ENCODE measurements at places on chromosomes 6 and 20.

- no peak for DNase-seq
These were observed 16.6 kb downstream of the SMOC2 start for GRCh38 chr6:168457653-168457934.

DNA sequence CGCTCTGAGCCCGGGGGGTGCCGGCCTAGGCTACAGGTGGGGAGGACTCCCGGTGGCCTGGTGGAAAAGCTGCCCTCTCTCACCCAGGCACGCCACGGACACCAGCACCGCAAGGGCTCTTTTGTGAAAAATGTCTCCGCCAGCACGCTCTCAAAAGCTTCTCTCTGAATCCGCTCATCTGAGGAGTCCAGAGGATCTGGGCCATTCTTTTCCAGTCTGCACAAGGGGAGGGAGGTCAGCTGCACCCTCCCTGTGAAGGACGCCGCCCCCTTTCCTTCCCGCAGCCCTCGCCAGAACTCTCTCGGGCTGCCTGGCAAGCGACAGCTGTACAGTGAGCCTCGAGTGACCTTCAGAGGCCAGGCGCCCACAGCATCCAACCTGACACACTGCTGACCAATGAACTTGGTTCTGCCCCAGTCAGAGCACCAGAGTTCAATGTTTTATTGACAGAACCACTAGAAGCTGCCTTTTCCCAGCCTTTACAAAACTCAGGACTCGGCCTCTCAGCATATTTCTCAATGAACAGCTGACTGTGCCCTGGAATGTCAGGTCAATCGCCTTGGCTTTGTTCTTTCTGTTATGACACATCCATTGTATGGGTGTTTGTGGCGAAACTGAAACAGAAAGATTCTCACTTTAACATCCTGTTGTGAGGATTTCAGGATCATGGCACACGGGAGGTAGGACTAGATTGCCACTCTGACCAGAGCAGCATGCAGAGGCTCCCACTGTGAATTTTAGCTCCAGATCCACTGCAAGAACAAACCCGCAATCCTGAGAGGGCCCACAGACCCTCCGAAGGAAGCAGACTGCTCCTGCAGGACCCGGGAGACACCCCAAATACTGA is 26.7 kb downstream of the SERPINB9 start:
- no peak for DNase-seq

GRCh38 chr6:158707821-158708195 is 58.0 kb downstream of the SYTL3 start:
- peak; percentile 47 for DNase-seq

GRCh38 chr6:118903138-118903537 is 9.2 kb downstream of the ASF1A start:
- no peak for DNase-seq

- no peak for DNase-seq
These were observed 5.0 kb upstream of the LSM14B start for GRCh38 chr20:62117362-62117646.

DNA sequence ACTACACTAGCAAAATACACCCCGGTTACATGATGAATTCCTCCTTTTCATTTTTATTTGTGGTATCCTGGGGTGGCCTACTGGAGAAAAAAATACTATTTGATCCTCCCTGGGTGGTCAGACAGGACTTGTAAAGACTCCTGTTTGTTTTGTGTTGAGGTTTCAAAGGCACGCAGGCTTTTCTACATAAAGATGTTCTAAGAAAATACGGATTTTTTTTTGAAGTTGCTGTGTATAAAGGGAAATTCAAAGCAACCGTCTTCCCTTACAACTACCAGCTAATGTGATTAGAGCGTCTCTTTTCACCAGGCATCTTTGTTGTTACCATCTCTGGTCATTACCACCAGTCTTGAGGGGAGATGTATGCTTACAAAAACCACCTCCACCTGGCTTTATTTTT is 187.1 kb downstream of the SOX4 start:
- DNase-seq: no peak

GRCh38 chr20:14860410-14860814 is 523.0 kb upstream of the FLRT3 start:
- peak; percentile 30 for DNase-seq

DNA sequence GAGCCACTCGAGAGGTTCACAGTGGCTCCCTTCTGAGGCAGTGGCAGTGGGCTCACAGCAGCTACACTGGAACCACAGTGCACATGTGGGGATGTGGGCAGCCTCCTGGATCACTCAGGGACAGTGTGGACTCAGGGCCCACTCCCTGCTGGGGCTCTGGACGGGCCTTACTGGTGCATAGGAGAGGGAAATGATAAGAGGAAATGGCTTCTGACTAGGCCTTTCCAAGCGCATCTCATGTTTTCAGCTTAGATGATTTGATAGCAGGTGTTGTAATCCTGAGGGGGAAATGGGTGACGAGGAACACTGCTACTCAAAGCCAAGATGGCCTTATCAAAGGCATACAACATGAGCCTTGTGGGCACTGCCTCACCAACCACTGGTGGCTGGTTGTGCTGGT is 44.0 kb downstream of the PANK2 start:
- DNase-seq: no peak

GRCh38 chr6:96624957-96625356 is 62.0 kb downstream of the FHL5 start:
- no peak for DNase-seq

DNA sequence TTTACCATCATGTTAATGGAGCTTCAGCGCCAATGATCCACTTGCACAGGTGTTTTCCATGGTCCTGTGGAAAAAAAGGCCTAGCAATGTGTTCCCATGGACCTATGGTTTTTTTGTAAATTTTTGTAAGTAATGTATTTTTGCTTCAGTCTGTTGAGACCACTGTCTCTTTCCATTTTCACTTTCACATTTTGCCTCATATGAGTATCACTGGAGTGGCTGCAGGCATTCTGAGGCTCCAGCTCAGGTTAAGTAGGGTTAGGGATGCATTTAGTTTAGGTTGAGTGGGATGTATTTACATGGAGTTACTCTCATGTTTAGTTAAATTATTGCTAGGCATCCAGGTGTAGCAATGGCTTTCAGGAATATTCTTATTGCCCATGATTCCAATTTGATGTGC is 19.2 kb upstream of the LMBRD1 start:
- DNase-seq: no peak

DNA sequence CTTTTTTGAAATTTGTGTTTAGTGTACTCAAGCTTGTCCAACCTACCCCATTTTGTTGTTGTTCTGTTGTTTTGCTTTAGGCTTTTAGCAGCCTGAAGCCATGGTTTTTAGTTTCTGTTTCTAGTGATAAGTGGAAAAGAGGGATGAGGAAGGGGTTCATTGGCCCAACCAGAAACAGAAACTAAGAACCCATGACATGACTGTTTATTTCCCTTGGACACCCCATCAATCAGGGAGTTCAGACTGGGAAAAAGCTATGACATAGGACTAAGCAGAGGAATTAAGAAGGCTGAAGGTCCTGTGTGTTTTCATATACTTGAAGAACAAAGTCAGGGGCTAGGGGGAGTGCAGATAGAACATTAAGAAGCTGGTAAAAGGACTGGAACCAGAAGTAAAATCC is 194.5 kb upstream of the THEMIS start:
- DNase-seq: no peak

DNA sequence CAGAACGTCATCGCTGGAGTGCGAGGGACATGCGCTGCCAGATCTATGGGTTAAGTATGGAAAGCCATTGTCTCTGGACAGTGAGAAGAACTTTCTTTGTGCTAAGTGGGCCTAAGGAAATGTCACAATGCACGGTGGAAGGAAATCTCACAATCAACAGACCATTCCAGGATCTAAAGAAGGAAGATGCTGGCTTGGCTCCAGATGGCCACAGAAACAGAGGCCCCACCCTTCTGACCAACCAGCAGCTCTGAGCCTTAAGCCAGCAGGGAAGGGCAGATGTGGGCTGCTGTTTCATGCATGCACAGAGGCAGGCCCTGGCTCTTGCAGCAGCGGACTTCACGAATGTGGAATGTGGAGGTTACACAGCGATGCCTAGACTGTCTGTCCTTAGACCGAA is 156.3 kb downstream of the SOBP start:
- DNase-seq: no peak

GRCh38 chr6:52598123-52598823 is 21.4 kb upstream of the TRAM2 start:
- peak; percentile 78 for DNase-seq

- no peak for DNase-seq
These were observed 17.6 kb downstream of the IL22RA2 start for GRCh38 chr6:137155830-137156229.

- DNase-seq: no peak
These were observed 20.3 kb upstream of the ELOVL5 start for GRCh38 chr6:53369051-53369450.

DNA sequence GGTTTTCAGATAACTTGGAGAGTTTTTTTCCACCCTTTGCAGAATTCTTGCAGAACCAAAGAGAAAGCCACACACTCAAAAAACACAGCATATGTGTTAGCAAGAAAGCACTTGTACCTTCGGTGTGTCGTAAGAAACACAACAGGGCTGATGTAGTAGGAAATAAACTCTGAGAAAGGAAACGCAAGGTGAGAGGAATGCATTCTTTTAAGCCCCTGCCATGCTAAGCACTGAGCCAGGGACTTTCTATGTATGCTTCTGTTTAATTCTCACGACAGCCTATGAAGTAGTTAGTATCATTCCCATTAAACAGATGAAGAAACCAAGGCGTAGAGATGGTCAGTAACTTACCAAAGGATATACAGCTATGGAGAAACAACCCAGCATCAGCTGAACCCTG is 23.1 kb downstream of the NEDD9 start:
- no peak for DNase-seq

DNA sequence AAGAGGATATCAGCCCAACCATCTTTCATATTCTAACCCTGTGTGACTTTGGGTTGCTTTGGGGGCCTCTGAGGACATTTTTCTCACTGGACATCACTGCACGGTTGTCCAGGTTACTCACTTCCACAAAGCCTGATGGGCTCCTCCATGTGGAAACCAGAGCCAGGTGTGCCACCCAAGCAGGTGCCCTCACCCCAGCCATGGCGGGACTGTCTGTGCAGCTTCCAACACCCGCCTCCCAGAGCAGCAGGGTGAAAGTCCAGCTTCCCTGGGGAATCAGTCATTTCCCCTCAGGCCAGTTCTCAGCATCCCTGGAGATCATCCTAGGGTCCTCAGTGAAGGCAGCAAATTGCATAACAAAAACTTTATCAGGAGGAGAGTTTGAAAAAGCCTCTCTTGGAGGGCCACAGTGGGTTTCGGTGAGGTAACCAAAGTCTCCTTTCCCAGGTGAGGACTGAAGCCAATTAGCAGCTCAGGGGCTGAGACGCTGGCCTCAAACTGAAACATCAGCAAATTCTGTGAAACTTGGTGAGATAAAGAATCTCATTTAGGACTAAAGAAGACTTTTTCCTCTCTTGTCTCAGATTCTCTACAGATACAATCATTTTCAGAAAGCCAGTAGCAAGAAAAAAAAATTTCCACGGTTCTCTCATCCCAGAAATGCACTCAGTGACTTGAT is 289.6 kb upstream of the CDH4 start:
- no peak for DNase-seq

DNA sequence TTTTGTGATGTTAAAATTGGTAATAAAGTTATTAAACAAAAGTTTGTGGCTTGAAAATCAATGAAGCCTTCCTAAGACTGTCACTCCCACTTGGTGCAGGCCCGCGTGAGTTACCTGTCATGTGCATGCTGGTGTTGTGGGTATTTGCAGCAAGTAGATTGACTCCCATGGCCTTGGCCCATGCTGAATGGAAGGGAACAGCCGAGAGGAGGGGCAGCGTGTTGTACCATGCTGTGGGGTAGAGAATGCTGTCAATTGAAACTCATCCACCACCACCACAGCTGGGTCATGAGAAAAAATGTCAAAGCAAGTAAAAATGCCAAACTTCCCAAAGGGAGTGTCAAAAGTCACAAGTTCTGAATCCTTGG is 12.7 kb upstream of the VNN1 start:
- no peak for DNase-seq

GRCh38 chr6:1473166-1473565 is 83.8 kb downstream of the FOXF2 start:
- no peak for DNase-seq

GRCh38 chr6:42257614-42258013 is 40.0 kb upstream of the MRPS10 start:
- DNase-seq: no peak

GRCh38 chr6:53735896-53736295 is 58.9 kb upstream of the LRRC1 start:
- DNase-seq: no peak

Data from NCI-H446 treated with DMSO at 0.1 percent for 48 hours (cell line).